ENCODE measurements at places on chromosomes 12 and 14.

DNA sequence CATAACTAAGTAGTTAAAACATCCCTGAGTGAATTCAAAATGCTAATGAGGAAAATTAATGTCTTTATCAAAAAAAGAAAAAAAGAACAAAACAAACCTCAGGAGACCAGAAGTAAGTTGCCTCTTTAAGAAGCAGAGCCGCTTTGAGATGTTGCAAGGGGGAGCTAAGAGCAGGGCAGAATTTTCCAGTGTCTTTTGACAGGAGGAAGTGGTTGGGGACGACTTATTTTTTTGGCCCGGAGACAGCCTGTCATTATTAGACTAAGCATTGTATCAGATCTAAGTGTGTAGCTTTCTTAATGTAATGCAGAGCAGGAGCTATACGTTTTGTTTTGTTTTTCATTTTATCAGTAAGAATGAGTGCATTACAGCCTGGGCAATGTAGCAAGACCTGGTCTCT is 206.6 kb downstream of the CACNA1C start:
- no peak for DNase-seq

GRCh38 chr12:77469578-77470333 is 360.9 kb upstream of the NAV3 start:
- no peak for DNase-seq

GRCh38 chr14:29893989-29894388 is 33.7 kb downstream of the PRKD1 start:
- DNase-seq, result no peak

GRCh38 chr14:43503508-43503907 is 1003.6 kb downstream of the FSCB start:
- no peak for DNase-seq

- no peak for DNase-seq
Measured at GRCh38 chr14:98946940-98947339, 325.1 kb downstream of the BCL11B start.

DNA sequence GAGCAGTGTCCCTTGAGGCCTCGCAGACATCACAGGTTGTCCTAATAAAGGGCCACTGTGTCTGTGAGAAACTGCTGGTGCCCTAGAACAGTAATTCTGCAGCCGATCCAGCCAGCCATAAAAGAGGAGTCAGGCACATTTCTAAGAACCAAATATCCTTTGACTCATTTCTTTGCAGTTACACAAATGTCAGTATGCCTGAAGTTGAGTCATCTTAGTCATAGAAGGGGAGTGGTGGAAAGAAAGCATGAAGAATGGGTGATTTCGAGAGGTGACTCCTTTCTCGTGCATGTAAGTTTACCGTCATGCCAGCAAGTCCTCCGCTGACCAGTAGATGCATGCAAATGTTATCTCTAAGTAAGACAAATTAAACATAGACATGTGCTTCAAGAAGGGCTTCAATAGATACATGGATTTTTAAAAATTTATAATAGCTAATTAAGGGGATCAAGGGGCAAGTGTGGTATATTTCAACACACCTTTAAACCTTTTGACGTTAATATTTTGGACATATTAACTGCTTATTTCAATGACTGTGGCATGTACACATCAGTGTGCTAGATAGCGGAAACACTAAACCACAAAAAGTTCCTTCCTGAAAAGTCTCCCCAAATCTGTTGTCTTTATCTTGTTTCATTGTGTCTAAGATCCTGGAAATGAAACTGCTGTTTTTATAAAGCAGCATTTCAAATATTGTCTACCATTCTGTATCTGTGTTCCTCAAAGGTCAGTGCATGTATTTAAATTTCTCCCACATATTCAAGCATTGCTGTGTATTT is 497.4 kb downstream of the NPAS3 start:
- DNase-seq, result no peak

DNA sequence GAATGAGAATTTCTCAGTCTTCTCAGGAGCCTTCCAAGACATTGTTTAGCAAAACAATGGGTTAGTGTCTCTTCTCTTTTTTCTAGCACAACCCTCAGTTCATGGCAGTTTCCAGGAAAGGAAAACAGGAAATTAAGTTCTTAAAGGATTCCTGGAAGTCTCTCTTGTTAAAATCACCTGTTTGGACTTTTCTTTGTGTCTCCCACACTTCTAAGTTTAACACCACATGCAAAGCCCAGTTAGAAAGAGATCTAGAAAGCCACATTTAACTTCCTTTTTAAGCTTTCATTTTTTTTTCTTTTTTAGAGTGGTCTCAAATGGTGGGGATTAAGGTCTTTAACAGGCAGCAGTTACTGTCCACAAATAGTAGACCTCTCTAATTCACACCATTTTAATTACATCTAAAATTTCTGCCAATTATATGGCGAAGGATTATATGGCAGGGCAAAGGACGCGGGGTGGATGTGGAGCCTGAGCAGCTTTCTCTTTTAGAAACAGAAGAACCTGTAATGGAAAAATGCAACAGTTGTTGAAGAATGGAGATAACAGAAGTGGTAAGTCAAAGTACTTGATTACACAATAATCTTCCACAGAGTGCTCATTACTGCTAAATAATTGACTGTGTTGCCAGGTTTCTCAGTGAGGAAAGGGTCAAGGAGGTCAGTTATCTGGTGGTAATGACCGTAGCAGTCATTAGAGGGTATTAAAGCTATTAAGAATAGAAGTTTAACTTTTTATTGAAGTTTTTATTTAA is 298.6 kb downstream of the AKAP6 start:
- no peak for DNase-seq

DNA sequence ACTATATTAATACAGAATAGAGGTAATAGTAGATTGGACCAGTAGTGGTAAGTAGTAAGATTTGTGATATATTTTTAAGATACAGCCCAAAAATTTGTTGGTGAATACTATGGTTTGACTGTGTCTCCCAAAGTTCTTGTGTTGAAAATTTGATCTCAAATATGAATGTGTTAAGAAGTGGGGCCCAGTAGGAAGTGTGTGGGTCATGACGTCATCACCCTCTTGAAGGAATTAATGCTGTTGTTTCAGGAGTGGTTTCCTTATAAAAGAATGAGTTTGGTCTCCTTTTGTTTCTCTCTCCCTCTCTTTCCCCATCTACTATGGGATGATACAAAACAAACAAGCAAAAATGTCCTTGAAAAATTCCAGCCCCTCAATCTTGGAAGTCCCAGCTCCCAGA is 16.3 kb downstream of the LUM start:
- DNase-seq, result no peak

DNA sequence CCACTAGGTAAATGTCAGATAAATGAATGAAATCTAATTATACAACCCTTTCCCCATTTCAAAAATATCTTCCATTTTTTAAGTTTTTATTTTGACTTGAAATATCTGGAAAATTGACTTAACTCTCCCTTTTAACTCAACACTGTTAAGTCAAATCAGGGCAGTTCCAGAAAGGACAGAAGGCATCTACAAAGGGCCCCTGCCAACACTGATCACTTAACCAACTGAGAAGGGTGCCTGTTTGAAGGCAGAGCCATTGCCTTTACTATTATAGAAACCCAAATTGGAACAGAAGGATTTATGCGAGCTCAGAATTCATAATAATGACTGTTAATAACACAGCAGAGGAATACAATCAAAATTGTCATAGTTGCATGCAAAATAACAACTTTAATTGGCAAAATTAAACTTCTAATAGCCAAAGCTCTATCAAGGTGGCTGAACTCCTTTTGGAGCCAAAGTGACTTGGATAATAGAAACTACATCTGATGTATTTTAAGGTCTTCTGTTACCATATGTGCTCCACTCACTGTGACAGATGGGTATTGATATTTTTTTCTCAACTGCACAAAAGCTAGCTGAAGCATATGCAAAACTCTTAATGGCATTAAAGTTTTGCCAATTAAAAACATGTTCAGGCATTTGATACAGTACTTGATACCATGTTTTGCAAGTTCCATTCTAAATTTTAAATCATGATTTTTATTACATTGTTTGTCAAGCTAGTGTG is 383.8 kb downstream of the NOVA1 start:
- no peak for DNase-seq

- DNase-seq, result no peak
Measured at GRCh38 chr14:20489093-20489994, 16.0 kb upstream of the RNASE10 start.

- no peak for DNase-seq
Measured at GRCh38 chr14:106691601-106692291, 1165.4 kb downstream of the TMEM121 start.

- DNase-seq, result no peak
Measured at GRCh38 chr12:1204581-1205121, 213.6 kb downstream of the ERC1 start.

GRCh38 chr12:125149160-125150108 is 84.2 kb downstream of the AACS start:
- DNase-seq, result no peak

GRCh38 chr12:47850153-47851084 is 30.7 kb upstream of the HDAC7 start:
- DNase-seq, result no peak

DNA sequence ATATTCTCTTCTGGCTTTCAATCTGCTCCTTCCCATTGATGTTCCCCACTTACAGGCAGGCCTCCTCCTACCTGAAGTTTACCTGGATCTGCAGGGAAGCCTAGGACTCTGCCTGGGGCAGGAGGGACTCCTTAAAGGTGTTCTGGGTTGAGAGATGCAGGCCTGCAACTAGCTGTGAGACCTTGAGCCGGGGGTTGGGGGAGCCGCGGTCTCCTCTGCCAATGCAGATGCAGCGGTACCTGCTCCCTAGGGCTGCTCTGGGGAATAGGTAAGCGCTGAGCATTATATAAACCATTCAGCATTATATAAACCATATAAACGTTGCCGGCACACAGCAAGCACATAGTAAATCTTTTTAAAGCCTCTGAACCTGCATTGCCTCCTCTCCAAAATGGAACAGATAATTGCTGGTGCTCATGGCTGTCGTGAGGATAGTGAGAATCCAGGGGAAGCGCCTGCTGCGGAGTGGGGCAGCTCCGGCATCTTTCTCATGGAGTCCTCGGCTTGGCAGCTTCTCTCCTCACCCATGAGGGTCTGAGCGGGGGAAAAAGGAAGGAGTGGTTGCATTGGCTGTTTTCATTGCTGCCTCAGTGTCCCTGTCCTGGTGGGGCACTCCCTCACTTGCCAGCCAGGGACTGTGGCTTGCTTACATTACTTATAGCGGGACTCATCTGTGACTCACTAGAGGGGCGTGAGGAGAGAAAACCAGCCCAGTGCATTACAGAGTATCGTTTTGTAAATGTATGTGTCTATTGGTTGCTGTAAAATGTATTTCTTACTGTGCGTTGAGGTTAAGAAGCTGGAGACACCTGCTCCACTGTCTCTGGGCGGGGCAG is 12.5 kb upstream of the KRT80 start:
- no peak for DNase-seq

DNA sequence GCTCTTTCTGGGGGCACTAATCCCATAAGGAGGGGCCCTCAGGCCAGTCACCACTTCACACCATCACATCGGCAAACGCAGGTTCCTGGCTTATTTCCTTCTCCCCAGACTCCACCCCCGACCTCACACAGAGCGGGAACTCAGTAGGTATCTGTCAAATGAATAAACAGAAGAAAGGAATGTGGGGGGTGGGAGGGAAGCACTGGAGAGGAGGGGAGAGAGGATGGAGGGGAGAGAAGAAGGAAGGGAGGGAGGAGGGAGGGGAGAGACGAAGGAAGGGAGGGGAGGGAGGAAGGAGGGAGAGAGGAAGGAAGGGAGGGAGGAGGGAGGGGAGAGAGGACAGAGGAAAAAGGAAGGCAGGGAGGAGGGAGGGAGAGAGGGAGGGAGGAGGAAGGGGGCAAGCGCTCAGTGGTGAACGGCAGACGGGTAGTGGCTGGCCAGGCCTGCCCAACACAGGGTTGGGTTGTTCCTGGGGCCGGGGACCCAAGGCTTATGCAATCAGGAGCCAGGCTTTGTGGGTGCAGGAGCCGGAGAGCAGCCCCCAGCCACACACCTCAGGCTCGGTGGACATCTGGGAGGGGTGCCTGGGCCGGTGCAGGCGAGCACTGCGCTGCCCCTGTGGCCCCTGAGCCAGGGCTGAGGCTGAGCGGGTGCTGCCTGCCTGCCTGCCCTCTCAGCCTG is 52.6 kb upstream of the FBRSL1 start:
- DNase-seq, result no peak

GRCh38 chr12:49966511-49967041 is 4.9 kb downstream of the AQP5 start:
- no peak for DNase-seq

- no peak for DNase-seq
Measured at GRCh38 chr12:4215229-4216186, 58.1 kb upstream of the CCND2 start.

GRCh38 chr12:89351489-89352241 is 636 bp downstream of the DUSP6 start:
- DNase-seq, result peak; percentile 36

- DNase-seq, result no peak
Measured at GRCh38 chr12:62332598-62332997, 72.4 kb downstream of the USP15 start.

GRCh38 chr14:63296060-63296563 is 22.6 kb downstream of the GPHB5 start:
- DNase-seq, result no peak

DNA sequence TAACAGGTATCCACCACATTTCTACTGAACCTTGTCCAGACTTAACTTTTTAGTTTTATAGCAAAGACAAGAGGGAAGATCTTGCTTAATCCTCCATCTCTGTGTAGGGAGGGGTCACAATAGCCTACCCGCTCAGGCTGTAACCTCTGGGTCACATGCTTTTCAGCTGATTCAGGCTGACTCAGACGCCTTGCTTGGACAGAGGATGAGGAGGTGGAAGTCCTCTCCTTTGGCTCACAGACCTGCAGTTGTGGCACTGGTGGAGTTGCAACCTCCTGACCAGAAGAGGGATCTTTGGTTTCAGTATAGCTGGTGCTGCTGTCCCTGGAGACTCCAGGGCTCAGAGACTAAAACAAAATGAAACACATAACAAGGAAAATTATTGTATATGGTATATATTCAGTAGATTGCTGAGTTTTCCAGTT is 16.2 kb downstream of the ACIN1 start:
- DNase-seq, result no peak

DNA sequence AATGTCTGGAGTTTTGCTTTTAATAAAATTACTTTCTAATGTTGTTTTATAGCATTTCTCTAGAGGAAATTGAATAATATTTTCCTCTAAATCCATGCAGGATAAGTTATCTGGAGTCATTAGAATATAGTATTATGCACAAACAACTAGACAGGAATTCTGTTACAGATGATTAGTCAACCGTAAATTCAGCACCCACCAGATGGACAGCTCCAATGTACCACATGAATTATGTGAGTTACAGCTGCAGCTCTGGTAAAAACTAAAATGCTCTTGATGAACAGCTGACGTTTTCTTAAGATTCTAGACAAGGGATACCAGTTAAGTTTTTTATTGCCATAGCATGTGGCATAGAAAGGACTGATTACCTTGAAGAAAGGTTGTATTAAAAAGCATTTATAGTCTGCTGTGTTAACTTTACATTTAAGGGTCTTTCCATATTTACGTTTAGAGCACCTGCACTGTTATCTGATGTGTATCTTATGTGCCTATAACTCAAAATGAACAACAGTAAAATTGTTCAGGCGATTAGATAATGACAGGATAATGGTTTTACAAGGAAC is 321.4 kb upstream of the LRFN5 start:
- DNase-seq, result peak; percentile 61

DNA sequence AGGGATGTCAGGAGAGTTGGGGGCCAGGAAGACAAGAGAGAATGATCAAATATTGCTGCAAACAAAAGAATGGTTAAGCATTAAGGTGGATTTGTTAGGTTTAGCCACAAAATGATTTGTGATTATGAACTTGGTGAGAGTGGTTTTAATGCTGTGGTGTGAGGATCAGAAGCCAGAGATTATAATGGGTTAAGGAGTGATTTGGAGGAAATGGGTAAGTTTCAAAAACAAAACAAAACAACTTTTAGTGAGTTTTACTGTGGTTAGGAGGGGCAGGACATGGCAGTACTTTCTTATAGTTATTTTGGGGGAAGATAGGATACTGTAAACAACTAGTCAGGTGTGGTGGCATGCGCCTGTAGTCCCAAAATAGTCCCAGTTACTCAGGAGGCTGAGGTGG is 24.0 kb downstream of the DIP2B start:
- no peak for DNase-seq

Data from endothelial cell (in vitro differentiated cells).